Stimulated activated CD4-positive, alpha-beta T cell treated with anti-CD3 and anti-CD28 coated beads, TNF-alpha, amount 100 ng/mL, for 4 hours (primary cell): ENCODE measurements at places on chromosomes 3 and 15.

DNA sequence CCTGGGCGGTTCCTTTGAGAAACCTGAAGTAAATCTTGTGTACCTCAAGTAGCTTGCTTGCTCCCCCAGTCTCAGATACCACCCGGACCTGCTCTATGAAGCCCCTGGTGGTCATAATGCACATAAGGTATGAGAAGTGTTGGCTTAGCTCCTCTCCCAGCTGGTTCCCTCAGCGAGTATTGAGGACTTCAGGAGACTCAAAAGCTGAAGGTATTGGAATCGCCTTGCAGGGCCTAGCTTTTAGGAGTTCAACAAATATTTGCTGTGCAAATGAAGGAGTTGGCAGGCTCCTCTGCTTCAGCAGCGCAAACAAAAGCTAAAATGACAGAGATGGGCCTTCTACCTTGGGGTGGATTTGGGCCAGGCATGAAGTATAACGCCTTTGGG is 1.7 kb downstream of the CMTM8 start:
- peak; percentile 21 for DNase-seq

- DNase-seq: no peak
Measured at GRCh38 chr15:76298986-76299385, 12.3 kb downstream of the ETFA start.

DNA sequence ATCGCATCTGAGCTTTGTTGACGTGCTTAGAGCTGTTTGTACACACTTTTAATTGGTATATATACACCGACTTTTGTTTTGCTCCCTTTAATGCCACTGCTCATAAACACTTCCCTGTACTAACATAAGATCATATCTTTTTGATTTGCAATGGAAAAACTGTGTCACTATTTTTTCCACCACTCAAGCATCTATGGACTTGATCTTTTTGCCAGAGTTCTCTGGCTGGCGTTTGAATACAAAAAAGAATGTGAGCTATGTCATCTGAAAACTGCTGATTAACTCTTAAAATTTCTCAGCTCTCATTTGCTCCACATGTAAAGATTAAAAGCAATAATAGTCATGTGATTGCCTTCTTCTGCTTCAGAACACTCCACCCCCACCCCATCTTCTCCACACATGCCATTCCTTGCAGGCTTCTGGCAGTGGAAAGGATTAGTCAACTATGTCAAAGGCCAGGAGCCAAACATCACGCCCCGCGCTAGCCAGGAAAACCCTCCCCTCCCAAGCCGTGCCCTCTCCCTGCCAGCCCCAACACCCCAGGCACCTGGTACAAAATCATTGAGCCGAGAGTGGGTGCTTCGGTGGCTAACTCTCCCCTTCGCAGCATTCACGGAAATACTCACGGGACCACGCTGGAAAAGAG is 123.4 kb upstream of the MEF2A start:
- no peak for DNase-seq

DNA sequence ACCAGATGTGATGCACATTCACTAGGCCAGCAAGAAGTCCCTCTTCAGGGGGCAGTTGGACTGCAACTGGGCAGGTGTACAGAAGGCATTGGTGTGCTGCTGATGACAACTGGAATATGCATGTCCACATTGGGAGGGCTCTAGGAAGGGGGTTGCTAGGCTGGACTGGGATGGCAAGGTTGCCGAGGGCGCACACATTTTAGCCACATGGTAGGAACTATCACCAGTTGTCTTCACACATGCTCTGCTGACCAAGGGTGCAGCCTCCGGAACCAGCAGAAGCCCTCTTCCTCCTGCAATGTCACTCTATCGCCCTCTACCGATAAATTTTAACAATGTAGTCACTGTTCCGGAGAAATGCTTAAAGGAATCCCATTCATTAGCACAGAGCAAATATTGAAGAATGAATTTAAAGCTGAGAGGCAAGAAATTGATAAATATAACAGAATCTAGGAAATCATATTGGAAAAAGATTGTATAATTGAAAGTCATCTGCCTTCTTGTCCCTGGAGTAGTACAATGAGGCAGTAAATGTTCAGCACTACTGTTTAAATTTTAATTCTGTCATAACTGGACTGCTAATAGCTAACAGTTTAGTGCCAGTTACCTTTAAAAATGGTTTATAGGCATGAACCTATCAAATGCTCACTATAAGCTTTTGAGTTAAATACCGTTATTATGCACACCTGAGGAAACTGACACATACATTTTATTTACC is 22.6 kb upstream of the LYSMD4 start:
- DNase-seq: no peak

DNA sequence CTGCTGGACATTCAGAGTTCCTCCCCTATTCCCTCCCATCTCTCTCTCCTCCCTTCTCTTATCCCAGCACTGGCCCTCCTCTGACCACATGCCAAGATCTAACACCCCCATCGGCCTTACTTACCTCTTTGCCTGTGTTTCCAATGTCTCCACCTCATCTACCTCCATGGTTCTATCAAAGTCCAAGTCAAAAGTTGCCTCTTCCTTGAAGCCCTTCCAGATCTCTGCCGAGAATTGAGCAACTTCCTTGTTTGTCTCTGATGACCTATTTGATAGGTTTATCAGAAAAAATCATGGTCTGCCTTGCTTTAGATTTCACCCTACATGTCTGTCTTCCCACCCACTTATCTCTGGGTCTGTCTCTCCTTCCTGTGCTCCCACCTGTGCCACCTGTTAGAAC is 69.7 kb upstream of the ITGA11 start:
- no peak for DNase-seq

- DNase-seq: no peak
Measured at GRCh38 chr15:98504998-98505397, 143.3 kb upstream of the IGF1R start.

DNA sequence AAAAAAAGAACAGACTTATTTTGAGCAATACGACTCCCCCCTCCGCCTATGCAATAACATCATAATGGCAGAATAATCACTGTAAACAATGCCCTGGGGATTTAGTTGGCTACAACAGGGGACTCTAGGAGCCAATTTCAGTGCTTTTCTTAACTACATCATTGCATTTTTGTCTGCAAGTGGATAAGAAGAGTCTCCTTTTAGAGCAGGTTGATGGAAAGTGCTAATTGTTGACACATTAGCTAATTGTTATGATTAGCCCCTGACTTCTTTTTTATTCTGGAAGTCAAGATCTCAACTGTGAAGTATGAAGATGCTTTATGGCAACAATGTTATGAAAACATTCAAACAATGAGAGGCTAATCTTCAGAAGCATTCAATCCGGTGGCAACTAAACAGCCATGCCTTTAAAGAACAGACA is 121.2 kb downstream of the MECOM start:
- DNase-seq: no peak

DNA sequence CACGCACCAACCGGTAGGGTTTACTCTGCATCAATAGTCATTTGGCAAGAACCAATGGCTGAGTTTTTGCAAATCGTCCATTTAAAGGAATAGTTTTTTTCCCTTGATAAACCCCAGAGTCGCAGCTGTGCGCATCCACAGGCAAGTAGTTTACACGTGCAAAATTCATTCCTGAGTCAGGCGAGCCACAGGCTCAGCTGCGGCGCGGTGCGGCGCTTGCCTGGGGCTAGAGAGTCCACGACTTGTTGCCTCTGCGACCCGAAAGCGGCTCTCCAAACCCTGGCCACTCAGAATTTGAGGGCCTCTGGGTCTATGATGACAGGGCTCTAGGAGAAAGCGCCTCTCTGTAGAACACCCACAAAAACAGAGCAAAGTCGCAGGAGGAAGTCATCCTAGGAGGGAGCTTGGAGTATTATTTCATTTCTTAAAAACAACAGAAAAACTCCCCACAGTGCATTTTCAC is 36.7 kb downstream of the ZIC4 start:
- DNase-seq: no peak

GRCh38 chr15:101504866-101505609 is 15.5 kb upstream of the PCSK6 start:
- DNase-seq: no peak

DNA sequence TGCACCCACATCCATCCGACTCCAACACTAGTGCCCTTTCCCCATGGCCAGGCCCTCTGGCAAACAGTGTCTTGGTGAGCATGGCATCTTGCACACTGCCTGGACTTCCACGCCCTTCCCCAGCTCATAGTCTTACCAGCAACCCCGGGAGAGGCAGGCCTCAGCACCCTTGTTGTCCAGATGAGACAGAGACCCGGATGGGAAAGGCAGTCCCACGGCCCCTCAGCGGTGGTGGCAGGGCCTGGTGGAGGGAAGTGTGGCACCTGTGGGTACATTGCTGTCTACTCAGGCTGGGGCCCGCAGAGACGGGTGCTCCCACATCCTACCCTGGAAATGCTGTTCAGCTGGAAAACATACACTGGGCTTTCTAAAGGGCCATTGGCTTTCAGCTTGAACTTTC is 28.4 kb downstream of the HDAC11 start:
- DNase-seq: no peak

- DNase-seq: no peak
Measured at GRCh38 chr3:14450506-14450905, 48.1 kb downstream of the SLC6A6 start.

- DNase-seq: no peak
Measured at GRCh38 chr15:74381481-74381880, 14.0 kb upstream of the CYP11A1 start.

GRCh38 chr15:50219820-50220219 is 37.8 kb downstream of the SLC27A2 start:
- no peak for DNase-seq

DNA sequence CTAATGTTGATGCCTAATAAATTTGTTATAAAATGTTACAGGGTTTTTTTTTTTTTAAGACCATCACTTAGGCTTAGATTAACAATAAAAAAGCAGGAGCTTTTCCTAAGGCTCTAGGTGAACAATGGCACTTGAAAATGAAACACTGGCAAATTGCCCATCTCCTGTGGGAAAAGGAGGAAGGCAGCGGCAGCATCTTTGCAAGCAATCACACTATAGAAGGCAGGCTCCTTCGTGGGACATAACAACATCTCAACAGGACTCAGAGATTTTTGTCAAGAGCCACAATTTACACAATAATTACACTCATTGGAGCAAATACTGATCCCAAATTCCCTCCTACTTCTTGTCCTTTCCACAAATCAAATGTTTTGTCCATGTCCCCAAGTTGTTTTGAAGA is 646.7 kb downstream of the ROBO2 start:
- no peak for DNase-seq

GRCh38 chr3:13710251-13710650 is 161.3 kb downstream of the FBLN2 start:
- DNase-seq: no peak

DNA sequence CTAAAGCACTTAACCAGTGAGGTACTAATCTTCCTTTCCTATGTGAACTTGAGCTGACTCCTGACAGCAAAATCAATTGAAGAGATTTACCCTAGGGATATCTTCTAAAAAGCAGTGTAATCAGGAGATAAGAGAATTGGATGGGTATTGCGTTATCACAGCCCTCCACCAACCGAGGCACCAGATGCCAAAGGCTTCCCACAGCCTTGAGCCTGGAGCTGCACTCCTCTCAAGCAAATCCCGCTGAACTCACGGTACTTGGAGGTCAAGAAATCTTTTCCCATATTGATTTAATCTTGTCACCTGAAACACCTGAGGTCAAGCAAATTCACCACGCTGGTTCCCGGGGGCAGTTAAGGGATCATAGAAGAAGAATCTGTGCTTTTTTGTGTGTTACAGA is 346.8 kb downstream of the TBL1XR1 start:
- no peak for DNase-seq

DNA sequence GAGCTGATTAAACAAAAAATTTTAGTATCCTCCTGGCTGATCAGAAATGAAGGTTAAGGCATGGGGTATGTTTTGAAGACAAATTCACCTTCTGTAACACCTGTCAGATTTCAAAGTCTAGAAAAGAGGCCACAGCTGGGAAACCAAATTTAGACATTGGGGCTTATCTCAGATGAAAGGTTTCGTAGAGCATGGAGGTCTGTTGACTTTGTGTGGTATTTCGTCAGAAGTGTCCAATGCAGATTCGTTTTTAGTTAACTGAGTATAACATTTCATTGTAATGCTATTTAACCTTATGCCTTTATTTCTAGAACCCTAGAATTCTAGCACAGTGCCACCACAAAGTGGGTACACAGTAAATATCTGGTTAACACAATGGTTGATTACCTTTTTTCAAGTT is 61.7 kb downstream of the FNDC3B start:
- no peak for DNase-seq

DNA sequence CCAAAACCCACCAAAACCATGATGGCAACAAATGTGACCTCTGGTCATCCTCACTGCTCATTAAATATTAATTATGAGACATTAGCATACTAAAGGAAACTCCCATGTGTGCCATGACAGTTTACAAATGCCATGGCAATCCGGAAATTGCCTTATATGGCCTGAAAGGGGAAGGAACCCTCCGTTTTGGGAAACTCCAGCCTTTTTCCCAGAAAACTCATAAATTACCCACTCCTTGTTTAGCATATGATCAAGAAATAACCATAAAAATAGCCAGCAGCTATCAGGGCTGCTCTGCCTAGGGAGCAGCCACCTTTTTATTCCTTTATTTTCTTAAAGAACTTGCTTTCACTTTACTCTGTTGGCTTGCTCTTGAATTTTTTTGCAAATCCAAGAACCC is 992.7 kb downstream of the NTRK3 start:
- DNase-seq: no peak

GRCh38 chr3:126137490-126138130 is 42.8 kb downstream of the ALDH1L1 start:
- DNase-seq: no peak
